Activated CD4-positive, alpha-beta T cell treated with anti-CD3 and anti-CD28 coated beads, Interleukin-2, amount 50 U/mL, for 48 hours (primary cell): ENCODE measurements at places on chromosomes 5 and 9.

- DNase-seq = no peak
Measured at GRCh38 chr9:136361754-136362449, 1.6 kb downstream of the DNLZ start.

DNA sequence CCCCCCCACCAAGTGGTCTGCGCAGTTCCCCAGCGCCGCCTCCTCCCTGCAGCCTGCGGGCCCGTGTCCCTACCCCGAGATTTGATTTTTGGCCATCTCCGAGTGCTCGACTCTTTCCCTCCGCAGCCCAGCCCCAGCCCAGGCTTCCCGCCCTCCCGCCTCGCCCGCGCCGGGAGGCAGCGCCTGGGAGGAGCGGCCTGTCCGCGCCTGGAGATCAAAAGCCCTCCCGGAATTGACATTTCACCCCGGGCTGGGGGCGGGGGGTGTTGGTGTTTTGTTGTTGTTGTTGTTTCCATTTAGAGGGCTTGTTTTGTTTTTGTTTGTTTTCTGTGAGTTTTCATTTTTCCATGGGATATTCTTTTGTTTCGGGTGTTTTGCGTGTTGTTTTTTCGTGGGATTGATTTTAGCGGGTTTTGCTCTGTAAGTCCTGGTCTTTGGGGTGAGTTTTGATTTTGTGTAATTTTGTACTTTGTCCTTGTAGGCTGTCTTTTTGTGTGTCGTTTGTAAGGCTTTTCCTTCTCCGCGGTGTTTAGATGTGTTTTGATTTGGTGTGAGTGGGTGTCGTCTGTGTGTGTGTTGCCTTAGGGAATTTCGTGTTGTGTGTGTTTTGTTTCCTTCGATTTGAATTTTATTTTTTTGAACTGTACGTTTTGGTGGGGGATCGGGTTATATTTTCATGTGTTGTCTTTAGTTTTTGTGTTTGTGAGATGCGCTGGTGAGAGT lies 1.7 kb upstream of the PAX5 start:
- no peak for DNase-seq

DNA sequence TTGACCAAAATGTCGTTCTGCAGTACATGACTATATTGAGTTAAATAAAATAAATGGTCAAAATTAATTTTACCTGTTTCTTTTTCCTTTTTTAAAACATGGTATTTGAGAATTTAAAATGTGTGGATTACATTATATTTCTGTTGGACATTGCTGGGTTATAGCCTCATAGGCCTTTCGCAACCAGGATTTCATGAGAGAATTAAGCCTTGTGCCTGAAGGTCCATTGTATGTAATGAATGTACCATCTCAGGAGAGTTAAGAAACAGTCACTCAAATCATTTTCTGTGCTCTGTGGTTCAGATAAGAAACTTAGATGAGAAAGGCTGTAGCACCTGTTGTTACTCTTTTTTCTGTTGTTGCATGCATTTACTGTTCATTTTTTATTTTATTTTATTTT lies 103.5 kb downstream of the ANGPTL2 start:
- no peak for DNase-seq

DNA sequence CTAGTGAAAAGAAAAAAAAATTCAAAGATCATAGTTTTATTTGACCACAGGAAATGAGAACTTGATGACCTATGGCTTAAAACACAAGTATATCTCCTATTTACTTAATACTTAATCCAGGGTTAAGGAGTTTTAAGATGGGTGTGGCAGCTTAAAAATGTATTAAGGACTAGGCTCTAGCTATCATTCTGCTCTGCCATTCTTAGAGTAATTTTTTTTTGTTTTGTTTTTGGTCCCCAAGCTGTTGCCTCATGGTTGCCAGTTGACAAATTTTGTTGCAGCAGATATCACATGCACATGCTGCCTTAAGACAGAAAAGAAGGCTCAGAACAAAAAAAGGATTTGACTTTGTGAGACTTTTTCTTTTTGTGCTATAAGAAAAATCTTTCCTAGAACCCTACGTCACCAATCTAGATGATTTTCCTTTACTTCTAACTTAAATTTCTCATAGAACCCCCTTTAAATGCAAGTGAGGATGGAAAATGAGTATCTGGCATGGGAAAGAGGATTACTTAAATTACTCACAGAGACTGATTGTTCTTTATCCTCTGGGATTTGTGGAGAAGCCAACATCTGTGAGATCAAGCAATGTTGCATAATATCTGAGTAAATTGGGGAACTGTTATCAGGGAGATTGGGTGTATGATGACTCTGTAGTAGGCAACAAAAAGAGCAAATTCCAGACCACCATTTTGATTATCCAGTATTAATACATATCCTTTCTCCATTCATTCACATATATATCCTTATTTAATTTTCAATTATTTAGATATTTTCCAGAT lies 364.7 kb upstream of the CD180 start:
- DNase-seq = no peak

DNA sequence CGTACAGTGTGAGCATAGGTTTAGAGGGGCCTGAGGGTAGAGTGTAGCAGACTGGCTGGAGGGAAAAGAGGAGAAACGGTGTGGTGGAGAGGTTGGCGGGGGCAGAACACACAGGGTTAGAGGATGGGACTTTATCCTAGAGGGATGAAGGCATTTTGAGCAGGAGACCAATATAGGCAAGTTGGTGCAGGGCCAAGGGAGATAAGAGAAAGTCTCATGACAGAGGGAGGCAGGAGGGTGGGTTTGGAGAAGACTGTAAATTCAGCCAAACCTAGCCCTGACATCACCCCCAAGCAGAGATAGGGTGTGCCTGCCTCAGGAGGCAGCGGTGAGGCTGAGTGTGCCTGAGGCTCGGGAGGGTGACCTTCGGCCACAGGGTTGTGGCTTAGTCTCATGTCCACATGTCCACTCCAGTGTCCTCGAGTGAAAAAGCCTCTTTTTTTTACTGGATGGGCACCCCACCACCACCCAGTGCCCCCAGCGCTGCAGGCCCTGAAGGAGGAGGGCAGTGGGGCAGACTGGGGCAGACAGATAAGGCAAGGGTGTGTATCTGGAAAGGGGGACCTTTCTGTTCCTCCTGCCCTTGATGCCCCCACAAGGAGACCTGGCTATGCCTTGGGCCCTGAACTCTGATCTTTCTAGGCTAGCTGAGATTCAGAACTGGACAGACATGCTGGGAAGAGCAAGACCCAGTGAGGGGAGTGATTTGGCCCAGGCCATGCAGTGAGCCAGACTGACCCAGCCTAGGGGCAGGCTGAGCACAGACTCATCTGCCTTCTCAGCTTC lies 108.7 kb downstream of the RGS3 start:
- DNase-seq = no peak
